Fibroblast of the aortic adventitia (primary cell): ENCODE measurements at places on chromosomes 7 and 10.

GRCh38 chr10:91340613-91341362 lies 69.4 kb upstream of the HECTD2 start:
- DNase-seq, result peak; percentile 78

DNA sequence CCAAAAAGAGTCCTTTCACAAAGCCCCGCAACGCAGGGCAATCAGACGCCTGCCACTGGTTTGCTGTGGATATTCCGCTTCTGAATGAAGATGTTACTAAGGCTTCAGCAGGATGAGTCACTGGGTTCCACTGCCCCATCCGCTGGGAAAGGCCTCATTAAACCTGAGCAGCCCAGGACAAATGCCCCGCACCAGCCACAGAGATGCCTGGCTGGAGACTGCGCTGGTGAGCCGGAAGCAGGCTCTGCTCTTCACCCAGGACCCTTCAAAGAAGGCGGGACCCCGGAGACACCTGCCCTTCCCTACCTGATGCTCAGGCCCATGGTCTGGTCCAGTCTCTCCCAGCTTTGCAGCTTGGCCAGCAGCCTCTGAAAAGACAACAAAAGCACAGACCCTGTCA lies 19.8 kb downstream of the MAD1L1 start:
- DNase-seq, result no peak

DNA sequence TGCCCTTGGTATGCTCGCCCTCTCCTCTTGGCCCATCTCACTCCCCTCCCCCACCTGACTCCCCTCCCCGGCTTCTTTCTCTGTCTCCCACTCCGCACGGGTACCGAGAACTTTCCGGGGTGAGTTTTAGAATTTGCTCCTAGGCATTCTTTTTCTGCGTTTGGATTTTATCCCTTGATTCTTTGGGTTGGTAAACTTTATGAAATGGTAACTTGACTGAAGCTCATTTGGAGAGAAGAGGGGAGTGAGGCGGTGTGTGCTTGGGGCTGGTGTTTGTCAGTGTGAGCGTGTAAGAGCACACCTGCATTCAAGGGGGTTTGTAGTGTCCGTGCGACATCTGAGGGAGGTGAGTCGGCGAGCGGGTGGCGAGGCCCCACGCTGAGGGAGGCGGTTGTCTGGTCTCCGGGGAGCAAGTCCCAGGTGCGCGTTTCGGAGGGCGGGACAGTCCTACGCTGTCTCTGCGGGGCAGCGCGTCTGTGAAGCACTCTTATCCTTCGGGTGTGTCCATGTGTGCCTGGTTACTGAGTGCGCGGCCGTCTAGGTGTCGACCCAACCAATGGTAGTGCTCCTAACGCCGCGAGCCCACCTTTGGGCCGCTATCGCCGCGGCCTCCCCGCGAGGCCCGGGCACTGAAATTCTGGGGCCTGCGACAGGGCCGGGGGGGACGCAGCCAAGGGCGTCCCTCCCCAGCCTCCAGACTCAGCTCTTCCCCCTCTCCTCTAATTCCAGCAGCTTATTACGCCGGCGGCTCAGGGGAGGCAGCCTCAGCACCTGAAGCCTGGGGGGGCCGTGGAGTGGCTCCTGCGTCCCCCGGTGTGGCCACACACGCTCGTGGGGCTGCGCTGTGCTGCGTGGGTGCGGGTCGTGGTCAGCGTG lies 2.6 kb upstream of the ZNF503 start:
- peak; percentile 22 for DNase-seq

DNA sequence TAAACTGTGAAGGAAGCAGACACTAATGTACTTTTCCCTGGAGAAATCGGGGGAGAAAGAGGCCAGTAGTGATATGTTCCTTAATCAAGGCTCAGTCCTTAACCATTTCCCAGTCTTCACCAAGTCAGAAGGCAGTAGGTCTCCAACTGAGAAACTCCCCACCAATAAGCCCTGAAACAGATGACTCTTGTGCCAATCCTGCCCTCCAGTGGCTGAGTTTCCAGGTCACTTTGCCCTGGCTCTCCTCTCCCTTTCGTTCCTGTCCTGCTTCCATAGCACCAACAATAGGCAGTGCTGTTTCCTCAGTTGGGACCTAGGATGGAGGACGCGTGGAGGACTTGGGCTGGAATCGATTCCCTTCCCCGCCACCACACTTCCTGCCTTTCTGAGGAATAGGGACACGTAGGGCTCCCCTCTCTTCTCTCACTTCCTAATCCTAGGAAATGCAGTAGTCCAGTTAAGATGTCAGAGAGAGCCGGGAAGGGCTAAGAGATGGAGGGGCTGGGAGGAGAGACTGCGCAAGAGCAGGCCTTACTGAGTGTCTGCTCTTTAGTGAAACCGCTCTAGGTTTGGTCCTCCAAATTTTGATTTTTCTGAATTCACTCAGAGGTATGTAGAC lies 23.4 kb downstream of the ATOH7 start:
- peak; percentile 82 for DNase-seq

- no peak for DNase-seq
Observed at GRCh38 chr7:13188236-13188805, 500.9 kb downstream of the ARL4A start.

DNA sequence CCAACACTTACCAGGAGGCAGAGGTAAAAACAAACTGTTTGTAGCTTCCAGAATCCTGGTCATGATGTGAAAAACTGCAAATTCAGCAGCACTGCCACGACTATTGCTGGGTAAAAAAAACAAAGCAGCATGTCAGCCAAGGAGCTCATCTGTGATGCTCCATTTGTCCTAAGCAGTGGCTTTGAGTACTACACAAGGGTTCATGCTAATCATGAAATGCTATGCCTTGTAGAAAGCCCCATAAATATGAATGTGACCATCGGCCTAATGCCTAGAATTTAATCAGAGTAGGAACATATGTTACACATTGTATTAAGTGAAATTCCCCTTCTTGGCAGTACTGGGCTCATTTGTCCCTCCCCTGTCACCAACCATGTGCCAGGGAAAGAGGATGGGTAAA lies 95.4 kb downstream of the GSAP start:
- DNase-seq, result no peak

DNA sequence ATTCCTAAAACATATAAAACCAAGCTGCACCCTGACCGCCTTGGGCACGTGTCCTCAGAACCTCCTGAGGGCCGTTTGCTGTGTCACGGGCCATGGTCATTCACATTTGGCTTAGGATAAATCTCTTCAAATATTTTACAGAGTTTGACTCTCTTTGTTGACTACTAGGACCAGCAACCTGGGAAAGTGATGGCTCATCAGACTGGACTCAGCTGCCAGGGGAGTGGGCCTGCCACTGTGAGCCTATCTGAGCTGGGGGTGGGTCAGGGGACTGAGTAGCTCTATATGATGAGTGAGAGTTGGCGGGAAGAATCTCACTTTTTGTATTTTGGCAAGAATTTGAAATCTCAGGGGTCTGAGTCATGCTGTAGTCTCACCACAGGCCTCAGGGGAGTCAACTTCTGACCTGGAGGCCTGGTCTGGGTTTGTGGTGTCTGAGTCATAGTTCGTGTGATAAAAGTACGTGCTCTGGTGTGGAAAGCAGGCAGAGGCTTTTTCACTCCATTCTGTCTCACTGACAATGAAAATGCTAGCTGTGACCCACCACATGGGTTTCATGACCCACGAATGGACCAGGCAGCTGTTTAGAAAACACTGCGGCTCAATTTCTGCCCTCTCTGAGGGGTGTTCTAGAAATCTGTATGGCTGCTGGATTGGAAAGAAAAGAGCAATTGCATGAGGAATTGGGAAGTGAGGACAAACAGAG lies 4.2 kb upstream of the UPP1 start:
- DNase-seq, result peak; percentile 99

GRCh38 chr7:43479543-43479942 lies 103.4 kb upstream of the STK17A start:
- no peak for DNase-seq

GRCh38 chr10:124660404-124661125 lies 83.6 kb downstream of the FAM53B start:
- no peak for DNase-seq

- peak; percentile 51 for DNase-seq
Observed at GRCh38 chr10:77290528-77291155, 347.0 kb downstream of the KCNMA1 start.

DNA sequence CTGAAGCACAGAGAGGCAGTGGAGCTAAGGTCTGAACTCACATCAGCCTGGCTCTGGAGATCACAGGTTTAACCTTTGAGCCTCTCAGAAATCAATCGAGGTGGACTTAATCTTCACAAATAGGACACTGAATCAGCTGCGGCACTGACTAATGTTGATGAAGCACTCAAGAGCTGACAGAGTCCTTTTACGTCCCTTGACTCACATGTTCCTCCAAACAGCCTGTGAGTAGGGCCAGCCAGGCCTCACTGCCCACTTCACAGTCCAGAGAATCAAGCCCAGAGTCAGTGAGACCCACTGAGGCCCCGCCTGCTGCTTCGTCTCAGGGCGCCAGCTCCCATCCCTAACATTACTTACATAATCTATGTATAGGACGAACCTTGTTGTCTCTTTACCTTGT lies 63.1 kb downstream of the TNS3 start:
- DNase-seq, result no peak
